ENCODE measurements at places on chromosomes 4 and X.

DNA sequence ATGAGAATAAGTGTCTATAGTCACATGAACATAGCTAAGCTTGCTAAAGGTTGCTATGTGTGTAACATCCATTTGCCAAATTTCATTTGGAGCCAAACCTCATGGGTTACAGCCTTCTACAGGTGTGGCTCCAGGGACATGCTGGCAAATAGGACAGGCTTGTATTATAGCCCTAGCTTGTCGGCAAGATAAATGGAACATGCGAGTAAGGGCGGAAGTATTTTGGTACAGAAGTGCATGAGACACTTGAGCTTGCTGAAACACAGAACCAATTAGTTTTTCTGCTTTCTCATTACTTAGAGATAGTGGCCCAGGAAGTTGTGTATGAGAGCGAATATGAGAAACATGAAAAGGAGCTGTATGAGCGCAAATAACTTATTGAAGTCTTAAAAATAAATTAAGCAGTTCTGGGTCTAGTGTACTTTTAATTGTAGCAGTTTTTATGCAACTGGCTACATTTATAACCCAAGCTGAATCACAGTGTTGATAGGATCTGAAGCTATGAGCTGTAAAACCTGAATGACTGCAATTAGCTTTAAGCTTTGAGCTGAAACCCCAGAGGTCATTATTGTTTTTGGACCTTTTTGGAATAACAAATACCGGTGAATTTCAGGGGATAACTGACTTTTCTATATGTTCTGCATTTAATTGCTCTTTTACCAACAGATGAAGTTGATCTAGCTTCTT lies 64.6 kb downstream of the KDM5C start:
- no peak for DNase-seq

GRCh38 chr4:23991444-23991843 lies 101.6 kb upstream of the PPARGC1A start:
- DNase-seq, result no peak

DNA sequence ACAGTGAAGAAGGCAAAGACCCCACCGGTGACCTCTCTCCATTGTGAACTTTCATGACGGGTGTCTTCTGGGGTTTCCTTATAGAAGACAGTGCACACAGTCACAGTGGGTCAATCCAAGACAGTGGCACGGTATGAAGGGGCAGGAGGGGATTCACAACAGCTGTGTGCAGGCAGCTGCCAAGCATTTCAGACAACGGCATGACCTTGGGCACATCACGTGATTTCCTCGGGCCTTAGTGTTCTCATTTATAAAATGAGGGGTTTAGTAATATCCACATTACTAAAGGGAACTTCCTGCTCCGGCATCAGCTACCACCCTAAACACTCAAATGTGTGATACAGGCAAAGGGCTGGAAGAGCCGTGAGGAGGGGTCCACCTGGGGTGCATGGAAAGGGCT lies 42.9 kb downstream of the RBM47 start:
- DNase-seq, result no peak

DNA sequence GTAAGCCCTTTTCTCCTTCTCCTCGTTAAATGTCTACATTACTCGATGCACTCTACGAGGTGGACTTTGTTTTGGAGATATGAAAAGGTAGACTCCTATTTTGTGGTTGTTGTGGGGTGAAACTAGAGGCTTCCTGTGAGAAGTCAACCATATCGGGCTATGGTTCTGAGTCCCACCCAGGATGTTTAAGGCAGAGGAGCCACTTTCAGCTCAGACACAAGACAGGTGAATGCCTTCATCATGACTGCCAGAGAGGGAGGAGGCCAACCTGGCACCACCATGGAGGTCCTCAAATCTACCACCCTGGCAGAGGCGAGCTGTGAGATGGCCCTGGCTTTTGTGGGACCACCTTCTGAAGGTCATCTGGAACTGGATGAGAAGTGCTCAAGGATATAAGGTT lies 154.4 kb upstream of the KLF3 start:
- DNase-seq, result no peak

DNA sequence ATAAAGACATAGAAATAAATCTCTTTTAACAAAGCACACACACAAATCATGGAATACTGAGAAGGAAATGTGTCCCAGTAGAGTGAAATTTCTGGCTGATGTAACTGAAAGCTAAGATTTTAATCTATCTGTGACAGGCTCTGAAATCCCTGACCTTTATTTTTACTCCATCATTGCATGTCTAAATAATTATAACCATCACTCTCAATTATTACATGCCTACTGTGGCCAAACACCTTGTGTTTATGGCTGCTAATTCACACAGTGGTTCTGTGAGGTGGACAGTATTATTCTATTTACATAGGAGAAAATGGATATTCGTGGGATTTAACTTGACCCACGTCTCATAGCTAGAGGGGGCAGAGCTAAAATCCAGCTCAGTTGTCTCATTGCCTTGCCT lies 438.1 kb downstream of the TLL1 start:
- DNase-seq, result no peak

DNA sequence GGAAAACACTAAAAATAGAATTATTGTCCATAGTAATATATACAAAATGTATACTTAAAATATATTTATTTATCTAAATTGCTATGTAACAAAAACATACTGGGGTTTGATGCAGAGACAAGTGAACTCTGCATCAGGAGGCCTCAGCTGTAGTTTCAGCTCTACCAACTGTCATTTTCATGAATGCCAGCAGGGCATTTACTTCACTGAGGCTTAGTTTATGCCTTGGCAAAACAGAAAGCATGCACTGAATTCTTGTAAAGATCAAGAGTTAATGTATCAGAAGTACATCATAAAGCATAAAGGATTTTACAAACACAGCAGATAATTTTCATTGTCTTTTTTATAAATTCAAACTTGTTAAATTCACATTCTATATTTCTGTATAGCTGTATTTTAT lies 577.0 kb downstream of the C4orf33 start:
- no peak for DNase-seq

DNA sequence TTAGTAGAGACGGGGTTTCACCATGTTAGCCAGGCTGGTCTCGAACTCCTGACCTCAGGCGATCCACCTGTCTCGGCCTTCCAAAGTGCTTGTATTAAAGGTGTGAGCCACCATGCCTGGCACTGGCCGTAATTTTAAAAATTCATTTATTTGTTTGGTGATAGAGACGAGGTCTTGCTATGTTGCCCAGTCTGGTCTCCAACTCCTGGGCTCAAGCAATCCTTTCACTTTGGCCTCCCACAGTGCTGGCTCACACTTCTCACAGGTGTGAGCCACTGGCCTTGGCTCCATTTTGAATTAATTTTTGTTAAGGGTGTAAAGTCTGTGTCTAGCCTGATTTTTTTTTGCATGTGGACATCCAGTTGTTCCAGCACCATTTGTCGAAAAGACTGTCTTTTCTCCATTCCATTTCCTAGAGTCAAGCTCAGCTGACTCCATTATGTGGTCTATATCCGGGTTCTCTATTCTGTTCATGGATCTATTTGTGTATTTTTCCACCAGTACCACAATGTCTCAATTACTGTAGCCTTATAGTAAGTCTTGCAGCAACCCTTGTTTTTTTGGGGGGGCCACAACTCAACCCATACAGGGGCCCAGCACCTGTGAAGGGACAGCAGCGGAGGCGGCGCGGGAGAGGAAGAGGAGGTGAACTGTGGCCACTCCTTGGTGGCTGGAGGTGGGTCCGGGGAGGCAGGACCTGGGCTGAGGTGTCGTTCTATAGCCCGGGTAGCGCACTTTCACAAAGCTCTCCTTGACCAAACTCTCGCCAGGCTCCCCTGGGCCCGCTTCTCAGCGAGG lies 1.5 kb upstream of the NSD2 start:
- no peak for DNase-seq

DNA sequence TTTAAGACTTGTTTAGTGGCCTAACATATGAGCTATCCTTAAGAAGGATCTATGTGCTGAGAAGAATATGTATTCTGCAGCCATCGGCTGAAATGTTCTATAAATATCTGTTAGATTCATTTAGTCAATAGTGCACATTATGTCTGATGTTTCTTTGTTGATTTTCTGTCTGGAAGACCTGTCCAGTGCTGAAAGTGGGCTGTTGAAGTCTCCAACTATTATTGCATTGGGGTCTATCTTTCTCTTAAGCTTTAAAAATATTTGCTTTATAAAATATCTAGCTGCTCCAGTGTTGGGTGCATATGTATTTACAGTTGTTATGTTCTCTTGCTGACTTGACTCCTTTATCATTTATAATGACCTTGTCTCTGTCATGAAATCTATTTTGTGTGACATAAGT lies 9.4 kb upstream of the BLTP1 start:
- no peak for DNase-seq

DNA sequence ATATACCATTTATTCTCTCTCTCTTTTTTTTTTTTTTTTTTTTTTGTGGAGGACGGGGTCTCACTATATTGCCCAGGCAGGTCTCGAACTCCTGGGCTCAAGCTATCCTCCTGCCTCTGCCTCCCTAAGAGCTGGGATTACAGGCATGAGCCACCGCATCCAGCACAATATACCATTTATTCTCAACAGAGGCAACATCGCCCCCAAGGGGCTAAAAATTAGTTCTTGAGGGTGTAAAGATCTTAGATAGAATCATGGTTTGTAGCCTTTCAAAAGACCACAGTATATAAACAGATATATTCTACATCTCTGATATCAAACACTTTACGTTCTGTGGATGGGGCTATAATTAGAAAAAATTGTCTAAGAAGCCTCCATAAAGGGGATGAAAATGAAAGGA lies 39.8 kb upstream of the TCEAL2 start:
- no peak for DNase-seq

DNA sequence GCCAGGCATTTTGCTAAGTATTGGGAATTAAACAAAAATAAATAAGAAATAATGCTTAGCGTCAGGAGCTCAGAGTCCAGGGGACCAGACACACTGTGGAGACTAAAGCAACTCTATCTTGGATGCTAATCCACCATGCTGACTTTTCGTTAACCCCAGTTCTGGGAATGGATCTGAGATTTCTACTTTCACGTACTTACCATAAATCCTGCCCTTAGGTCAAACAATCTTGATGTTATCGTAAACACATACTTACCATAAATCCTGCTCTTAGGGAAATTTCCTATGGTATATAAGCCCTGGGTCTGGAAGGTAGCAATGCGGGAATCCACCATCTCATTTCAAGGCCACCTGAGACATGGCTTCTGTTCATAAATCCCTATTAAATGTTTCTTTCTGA lies 204.5 kb upstream of the IGFBP7 start:
- DNase-seq, result no peak

GRCh38 chr4:73732759-73733431 lies 7.5 kb upstream of the CXCL8 start:
- no peak for DNase-seq

- no peak for DNase-seq
These were observed 36.9 kb upstream of the SH3KBP1 start for GRCh38 chrX:19924285-19924684.

DNA sequence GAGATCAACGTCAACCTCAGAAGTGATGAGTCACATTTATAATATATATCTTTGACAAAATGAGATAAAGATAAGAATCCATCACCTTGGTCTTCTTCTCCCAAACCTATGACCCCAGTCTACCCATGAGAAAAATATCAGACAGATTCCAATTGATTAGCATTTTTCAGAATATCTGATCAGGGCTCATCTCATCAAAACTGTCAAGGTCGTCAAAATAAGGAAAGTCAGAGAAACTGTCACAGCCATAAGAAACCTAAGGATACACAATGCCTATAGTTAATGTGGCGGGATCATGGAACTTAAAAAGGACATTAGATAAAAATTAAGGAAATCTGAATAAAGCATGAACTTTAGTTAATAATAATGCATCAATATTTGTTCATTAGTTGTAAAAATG lies 374.1 kb downstream of the FAT4 start:
- DNase-seq, result no peak

DNA sequence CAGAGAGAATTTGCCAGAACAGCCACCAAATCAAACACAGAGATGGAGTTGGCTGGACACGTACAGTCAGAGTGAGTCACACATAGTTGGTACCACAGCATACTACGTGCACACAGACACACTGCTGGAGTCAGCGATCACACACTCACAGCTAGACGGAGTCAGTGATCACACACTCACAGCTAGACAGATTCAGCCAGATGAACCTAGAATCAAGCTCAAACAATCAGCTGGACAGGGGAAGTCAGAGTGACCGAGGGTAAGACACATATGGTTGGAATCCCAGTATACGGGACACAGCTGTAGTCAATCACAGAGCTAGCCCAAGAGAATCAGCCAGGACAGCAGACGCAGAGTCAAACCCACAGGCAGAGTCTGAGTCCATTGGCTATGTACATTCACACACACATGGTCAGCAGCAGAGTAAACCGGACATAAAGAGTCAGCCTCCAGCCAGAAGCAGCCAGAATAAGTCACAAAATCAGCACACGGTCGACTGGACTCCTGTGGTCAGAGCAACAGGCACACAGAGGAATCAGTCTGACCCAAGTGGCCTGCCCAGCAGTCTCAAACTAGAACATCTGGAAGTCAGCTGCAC lies 4.6 kb downstream of the SLC38A5 start:
- DNase-seq, result no peak

DNA sequence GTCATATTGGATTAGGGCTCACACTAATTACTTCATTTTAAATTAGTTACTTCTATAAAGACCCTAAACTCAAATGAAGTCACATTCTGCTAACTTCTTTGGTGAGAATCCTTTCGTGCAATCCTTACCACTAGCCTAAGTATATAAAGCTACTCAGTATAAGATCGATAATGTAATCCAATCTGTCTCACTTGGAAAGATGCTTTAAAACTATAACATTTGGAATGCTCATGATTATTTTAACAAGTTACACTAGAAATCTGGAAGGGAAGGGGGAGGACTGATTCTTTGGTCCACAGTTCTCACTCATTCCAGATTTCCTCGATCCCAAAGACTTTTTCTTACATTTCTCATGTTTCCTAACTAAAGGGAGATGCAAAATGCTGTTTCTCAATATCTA lies 336.4 kb upstream of the SLIT2 start:
- no peak for DNase-seq

GRCh38 chrX:54248309-54248708 lies 65.3 kb upstream of the FAM120C start:
- no peak for DNase-seq

- DNase-seq, result no peak
These were observed 6.3 kb downstream of the MEPE start for GRCh38 chr4:87838890-87839591.

DNA sequence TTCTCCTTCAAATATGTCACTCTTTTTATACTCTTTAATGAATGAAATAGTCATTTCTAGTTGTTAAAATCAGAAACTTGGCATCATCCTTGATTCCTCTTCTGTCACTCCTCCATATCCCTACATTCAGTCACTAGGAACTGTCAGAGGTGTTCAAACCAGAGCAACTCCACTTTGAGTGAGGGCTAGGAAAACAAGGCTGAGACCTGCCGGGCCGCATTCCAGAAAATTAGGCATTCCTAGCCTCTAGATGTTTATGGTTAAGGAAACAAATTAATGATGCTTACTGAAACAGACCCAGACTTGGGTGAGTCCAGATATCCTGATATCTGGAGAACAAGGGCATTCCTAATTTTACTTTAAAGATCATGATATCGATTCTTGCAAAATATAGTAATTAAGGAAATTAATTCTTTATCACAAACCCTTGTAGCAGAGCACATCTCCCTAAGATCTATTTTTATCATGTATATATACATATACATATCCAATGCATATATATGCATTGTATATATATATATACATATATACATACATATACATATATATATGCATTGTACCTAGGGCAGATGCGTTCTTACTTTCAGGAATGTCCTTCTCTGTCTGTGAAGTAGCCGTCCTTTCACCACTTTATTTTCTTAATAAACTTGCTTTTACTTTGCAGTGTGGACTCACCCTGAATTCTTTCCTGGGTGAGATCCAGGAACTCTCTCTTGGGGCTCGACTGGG lies 98.4 kb upstream of the GC start:
- no peak for DNase-seq

All from activated CD8-positive, alpha-beta memory T cell treated with anti-CD3 and anti-CD28 coated beads for 1 hour (primary cell).